ENCODE measurements at places on chromosomes 1 and 21. TPM values are rescaled to one million over a fixed set of nuclear protein-coding genes. Genes with fewer than 3 reads are reported as not detected.

DNA sequence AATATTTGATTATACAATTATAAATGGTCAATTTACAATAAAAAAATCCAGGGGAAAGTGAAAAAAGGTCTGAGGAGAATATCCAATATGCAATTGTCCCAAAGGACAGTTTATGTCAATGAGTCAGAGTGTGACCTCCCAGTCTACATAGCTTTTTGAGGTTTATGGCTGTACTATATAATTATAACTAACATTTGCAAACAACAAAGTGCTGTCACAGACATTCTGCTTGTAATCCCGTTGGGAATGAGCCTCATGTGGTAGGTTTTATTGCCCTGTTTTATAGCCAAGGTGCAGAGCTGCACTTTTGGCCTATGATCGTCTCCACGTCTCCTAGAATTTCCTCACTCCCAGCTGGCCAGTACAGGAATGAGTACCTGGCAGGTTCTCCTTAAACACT lies 103.8 kb downstream of the ADSS2 start:
- no peak for DNase-seq

DNA sequence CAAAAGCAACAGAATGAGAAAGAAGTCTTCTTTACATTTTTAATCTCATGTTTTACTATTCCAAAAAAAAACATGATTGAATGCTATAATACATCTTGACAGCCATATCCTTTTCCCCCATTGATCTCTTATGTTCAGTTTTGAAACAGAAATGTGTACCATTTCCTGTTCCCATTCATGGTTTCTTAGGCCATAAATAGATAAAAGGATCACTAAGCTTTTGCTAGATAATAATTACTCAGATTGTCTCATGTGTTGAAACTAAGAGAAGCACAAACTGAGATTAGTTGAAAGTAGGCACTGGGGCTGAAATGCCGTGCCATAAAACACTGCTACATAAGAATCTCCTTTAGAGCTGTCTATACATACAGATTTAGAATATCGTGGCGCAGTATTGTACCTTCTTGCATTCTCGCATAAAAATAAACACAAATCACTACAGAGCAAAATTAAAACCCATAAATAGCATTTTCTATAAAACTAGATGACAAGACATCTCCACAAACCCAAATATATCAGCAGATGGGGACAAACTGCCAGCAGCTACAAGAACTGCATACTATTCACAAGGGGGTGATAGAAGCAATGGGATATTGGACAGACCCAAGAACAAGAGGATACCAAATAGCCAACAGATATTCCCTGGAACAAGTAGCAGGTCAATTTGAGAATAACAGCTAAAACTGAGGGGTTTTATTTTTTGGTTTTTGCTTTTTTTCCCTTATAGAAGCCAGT lies 405.3 kb upstream of the PRMT6 start:
- no peak for DNase-seq

The WNT3A gene
- total RNA-seq = not detected

GRCh38 chr1:2186901-2187300 lies 7.7 kb downstream of the FAAP20 start:
- DNase-seq = no peak

GRCh38 chr1:165837838-165838364 lies 10.5 kb downstream of the UCK2 start:
- DNase-seq = no peak

- DNase-seq = peak; percentile 87
These were observed 221.4 kb downstream of the HLX start for GRCh38 chr1:221100611-221101010.

The CRYBG2 gene
- total RNA-seq = not detected

DNA sequence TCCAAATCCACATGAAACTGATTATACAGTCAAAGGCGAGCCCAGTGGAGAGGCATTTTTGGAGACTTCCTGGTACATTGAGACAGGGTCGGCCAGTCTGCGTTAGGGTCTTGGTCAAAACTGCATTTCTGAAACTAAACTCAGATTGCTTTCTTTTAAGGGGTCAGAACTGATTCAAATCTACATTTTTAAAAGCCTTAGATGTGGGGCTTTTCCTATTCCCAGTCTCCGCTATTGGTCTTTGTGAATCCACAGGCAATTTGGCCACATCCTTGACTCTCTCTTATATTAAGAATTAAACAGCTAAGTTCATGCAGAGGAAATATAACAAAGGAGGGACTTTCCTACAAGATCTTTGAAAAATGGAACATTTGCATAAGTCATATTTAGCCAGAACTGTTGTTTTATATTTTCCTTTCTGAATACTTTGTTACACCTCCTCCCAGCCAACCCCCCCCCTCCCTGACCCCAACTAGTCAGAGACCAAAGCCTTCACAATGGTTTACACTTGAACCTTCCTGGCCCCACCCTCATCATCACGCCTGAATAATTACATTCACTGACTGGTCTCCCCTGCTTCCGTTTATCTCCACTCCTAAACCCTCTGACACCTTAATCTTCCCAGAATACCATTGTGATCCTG lies 30.9 kb downstream of the SELL start:
- DNase-seq = no peak

GRCh38 chr1:3028531-3029282 lies 7.4 kb downstream of the ACTRT2 start:
- peak; percentile 56 for DNase-seq

The SPRR2A gene
- not detected for total RNA-seq

DNA sequence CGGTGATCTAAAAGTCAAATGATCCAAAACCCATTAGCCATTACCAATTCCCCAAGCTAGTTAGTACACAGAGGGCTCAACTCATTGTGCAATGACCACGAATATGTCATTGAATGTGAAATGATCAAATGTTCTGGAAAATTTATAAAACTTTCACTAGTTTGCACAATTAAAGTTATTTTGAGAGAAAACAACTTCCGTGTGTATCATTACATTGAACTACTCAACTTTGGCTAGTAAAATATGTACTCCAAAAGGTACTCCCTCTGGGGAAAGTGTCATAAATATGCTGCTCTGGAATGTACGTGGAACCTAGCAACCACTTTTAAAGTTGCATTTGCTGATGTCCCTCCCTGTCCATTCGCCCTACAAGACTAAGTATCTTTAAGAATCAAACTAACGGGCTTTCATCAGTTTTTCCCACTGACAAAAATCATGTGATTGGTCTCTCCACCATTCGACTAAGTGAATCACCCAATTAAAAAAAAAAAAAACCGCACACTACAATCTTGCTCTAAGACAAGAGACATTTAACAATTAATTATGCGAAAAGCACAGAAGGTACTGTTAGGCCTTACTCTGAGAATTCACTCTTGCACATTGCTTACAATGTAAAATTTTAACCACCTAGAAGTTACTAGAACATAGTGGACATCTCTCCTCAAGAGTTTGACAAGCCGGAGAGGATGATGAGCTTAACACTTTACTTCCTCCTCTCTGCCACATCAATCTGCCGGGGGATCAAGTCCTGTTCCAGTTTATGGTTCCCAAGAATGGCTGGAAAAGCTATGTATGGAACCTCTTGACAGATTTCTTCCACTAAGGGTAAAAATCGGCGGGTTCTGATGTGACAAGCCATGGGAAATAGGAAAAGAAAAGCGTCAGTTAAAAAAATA lies 1.2 kb downstream of the ACBD3 start:
- peak; percentile 92 for DNase-seq

The TSPEAR gene
- not detected for total RNA-seq

DNA sequence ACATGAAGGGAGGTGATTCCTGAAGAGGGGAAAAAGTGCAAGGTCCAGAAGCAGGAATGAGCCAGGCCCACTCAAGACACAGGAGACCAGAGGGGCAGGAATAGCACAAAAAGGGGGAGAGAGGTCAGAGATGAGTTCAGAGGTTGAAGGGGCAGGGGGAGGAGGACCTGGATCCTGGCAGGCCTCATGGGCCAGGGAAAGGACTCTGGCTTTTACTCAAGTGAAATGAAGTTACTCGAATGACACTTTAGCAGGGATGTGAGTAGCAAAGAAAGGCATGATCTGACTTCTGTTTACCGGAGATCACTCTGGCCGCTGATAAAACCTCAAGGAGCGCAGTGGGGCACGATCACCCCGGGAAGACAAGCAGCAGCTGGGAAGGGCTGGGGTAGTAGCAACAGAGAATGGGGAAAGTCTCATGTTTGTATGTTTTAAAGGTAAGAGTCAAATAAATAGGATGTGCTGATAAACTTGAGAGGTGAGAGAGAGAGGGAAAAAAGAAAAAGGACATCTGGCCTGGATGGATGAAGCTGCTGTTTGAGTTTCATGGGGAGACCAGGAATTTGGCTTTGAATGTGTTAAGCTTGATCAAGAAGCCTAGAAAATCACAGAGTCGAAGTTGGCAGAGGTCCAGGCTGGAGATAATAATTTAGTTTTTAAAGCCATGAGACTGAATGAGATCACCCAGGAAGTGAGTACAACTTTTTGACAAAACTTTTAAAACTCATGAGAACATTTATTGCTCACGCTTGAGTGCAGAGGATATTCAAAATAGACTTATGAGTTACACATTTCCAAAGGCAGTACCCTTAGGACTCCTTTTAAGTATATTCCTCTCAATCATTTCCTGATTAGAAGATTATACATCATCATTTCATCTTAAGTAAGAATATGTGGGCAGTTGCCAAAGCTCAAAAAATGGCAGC lies 156.0 kb downstream of the RERE start:
- DNase-seq = no peak

The ARHGAP30 gene
- not detected for total RNA-seq

DNA sequence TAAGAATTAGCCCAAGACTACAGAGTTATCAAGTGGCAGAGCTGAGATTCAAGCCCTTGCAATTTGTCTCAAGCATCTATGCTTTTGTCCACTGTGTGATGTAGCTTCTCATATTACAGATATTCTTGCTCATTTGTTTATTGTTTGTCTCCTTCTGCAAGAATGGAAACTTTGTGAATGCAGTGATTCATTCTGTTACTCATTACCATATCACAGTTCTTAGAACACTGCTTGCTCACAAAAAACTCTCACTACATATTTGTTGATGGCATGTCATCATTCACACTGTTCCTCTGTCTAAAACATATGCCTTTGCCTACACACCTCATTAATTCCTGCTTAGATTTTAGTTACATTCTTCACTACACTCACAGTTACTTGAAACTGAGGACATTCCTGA lies 1198.9 kb downstream of the PLA2G4A start:
- peak; percentile 19 for DNase-seq

DNA sequence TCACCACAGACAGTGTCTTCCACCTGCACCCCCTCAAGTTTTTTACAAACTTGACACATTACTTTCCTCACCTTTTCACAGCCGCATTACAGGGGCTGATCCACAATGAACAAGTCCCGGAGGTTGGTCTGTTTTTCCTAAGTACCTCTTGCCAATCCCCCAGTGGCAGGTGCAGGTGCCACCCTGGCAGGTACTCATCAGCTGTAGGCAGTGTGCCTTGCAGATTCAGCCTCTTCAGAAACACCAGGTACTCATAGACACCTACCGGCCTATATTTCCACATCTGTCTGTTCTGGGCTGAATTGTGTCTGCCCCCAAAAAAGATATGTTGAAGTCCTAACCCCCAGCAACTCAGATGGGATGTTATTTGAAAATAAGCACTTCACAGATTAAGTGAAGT lies 81.4 kb upstream of the CNIH3 start:
- no peak for DNase-seq

- DNase-seq = no peak
These were observed 1628.9 kb upstream of the PRMT6 start for GRCh38 chr1:105427543-105427942.

The PLPPR4 gene
- 1.5 TPM for total RNA-seq

DNA sequence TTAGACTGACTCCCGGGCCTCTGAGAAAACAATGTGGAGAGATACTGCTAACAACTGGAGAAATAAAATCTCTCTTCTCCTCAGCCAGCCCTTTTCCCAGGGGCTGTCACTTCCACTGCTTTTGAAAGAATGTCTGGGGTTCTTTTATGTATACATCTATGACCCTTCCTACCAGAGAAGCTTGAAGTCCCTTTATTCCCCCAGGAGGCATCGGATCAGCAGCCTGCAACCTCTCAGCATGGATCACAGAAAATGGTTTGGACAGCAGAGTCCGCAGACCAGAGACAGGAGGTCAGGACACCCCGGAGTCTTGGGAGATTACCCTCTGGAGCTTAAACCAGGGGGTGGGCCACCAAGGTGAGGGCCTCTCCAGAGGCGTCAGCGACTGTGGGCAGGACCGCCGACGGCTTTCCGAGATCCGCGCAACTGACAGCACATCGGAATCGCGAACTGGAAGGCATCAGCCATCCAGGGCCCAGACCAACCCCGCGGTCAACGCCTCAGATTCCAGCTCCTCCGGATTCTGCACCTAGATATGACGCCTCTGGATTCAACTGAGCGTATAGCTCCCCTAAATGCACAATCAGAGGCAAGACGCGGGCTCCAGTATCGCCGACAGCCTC lies 1.0 kb downstream of the EPHA10 start:
- peak; percentile 67 for DNase-seq

DNA sequence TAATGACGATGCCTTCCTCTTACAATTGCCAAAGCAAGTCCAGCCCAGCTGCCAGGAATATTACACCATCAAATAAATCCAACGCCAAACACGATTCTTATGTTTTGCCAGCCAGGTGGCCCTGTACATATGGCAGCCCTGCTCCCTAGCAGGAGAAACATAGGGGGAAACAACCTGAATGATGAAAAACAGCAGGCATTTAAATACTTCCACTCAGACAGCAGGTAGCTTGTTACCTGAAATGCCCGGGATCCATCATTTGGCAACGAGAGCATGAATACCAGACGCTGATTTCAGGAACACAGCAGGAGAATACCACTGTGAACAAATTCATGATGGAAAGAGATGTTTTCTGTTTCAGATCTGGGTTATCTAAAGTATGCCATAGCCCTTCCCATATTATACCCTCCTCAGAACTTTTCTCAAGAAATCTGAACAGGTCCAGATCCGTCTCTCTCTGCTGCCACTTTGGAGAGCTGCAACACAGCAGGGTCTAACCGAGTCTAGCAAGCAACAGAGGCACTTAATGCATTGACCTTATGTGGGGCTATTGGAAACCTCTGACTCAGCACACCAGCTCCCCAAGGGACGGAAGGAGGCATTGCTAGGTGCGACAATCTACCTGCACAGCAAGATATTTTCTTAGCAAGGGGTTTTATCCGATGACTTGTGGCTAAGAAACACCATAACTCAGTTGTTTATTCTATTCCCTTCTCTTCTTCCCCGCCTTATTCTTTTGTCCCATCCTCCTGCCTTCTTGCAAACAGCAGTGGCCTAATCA lies 166.3 kb downstream of the BARHL2 start:
- no peak for DNase-seq

All from osteoblast (primary cell).